ENCODE measurements at places on chromosomes 5 and 9.

DNA sequence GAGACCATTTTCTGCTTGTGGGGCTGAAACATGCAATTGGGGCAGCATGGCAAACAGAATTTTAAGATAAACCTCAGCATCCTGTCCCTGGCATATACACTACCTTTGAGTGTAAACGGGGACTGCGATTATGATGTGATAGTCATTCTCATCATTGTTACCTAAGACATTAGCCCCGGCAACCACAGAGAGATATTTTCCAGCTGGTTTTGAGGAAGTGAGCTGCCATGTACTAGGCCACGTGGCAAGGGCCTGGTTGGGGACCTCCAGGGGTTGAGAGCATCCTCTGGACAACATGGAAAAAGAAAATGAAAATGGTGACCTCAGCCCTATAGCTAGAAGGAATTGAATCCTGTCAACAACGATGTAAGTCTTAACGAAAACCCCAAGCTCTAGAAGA, 623.6 kb upstream of the CDH18 start:
- no peak for DNase-seq
- H3K4me1 ChIP-seq: no peaks in the 10 kb centered on the region
- H3K27ac ChIP-seq: no peak overlapping the region
- no peak overlapping the region for H3K4me3 ChIP-seq
- H3K36me3 ChIP-seq: no peaks in the 10 kb centered on the region
- H3K27me3 ChIP-seq: no peaks in the 10 kb centered on the region

- H3K4me1 ChIP-seq: peaks cover 8% of the 10 kb centered on the region
- no peak for DNase-seq
- no peaks in the 10 kb centered on the region for H3K36me3 ChIP-seq
- H3K27ac ChIP-seq: no peak overlapping the region
Observed at GRCh38 chr5:168135897-168136296, 155.5 kb upstream of the WWC1 start.

DNA sequence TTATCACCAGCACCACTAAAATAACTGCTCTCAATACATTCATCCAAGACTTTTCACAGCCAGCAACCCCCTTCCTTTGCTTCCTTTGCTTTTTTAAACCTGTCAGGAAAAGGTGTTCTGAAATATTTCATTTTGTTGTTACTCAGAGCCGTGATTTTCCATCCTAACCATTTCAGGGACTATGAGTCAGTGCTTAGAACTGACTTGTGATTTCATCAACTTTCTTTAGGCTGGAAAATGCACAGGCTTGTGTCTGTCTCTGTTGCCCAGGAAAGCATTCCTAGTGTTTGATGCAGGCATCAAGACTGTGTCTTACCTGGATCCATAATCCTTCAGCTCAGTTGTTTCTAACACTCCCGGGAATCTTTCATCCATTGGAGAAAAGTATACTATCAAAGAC, 805.6 kb downstream of the BRINP1 start:
- no peak overlapping the region for H3K27ac ChIP-seq
- no peaks in the 10 kb centered on the region for H3K36me3 ChIP-seq

GRCh38 chr5:148932355-148932935, 106.0 kb downstream of the ADRB2 start:
- H3K27me3 ChIP-seq: peaks cover 5% of the 10 kb centered on the region
- no peak for DNase-seq
- H3K36me3 ChIP-seq: peaks cover 2% of the 10 kb centered on the region

DNA sequence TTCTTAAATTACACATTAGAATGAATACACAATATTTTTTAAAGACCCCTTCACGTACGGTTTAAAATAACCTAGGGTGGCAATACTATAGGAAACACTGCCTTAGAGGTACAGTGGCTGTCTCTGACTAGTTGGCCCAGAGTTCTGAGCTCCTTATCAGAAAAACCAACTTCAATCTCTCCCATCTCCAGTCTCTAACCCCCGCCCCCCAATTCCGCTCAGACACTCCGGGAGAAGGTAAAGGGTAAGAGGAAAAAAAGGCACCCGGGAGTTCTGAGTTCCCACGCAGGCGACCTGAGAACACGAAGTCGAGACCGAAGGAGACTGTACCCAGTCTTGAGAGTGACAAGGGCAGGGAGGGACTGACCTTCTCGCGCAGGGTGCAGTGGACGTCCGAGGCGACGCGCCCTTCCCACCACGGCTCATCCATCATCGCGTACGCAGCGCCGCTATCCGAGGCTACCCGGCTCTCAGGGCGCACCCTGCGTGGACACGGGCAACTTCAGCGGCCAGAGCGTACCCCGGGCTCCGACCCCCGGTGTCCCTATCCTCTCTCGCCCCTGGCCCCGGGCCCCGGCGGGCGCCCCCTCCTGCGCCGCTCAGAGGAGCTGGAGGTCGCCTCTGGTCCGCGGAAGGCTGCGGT, 752 bp downstream of the CCNJL start:
- peaks cover 83% of the 10 kb centered on the region for H3K27me3 ChIP-seq
- peaks cover 5% of the 10 kb centered on the region for H3K4me1 ChIP-seq
- no peak overlapping the region for H3K27ac ChIP-seq
- peak overlapping the region; percentile 45 for H3K4me3 ChIP-seq
- no peak for DNase-seq

Measured in T-helper 17 cell (primary cell).